ENCODE measurements at places on chromosomes 7 and 10. TPM values are rescaled to one million over a fixed set of nuclear protein-coding genes. Genes with fewer than 3 reads are reported as not detected.

Gene ASB10
- total RNA-seq = not detected

DNA sequence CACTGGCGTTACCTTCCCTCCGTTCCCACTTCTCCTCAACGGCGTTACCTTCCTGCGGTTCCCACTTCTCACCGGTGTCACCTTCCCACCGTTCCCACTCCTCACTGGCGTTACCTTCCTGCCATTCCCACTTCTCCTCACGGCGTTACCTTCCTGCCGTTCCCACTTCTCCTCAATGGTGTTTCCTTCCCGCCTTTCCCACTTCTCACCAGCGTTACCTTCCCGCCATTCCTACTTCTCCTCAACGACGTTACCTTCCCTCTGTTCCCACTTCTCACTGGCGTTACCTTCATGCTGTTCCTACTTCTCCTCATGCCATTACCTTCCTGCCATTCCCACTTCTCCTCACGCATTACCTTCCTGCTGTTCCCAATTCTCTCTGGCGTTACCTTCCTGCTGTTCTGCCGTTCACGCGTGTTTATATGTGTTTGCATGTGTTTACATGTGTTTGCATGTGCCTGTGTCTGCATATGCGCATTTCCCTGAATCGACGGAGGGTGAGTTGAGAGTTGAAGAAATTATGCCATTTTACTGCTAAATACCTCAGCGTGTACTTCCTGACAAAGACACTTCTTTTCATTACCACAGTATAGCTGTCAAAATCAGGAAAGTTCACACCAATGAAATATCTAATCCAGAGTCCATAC, 23.2 kb upstream of the CFAP46 start:
- H3K36me3 ChIP-seq = no peaks in the 10 kb centered on the region
- H3K4me3 ChIP-seq = no peak overlapping the region
- H3K4me1 ChIP-seq = no peaks in the 10 kb centered on the region
- no peak overlapping the region for H3K27ac ChIP-seq
- DNase-seq = no peak

Gene SRGN
- total RNA-seq = 2.3 TPM

DNA sequence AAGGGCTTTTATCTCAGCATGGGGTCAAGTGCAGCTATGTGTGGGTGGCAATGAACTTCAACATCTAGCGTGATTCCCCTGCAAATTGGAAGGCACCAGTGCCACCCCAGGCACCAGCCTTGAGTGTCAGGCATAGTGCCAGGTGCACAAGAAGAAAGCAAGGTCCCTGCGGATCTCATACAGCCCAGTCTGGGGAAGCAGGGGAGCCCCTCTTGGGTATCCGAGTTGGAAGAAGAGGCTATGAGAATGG, 269.0 kb downstream of the RPS24 start:
- no peak for DNase-seq
- peak overlapping the region; percentile 90 for H3K4me3 ChIP-seq
- no peaks in the 10 kb centered on the region for H3K4me1 ChIP-seq
- no peaks in the 10 kb centered on the region for H3K36me3 ChIP-seq

GRCh38 chr7:157408258-157409101, 71.7 kb downstream of the DNAJB6 start:
- H3K27ac ChIP-seq = no peak overlapping the region
- no peak for DNase-seq
- H3K27me3 ChIP-seq = no peaks in the 10 kb centered on the region
- H3K36me3 ChIP-seq = peaks cover 14% of the 10 kb centered on the region

Gene MSS51
- total RNA-seq = 2.4 TPM

DNA sequence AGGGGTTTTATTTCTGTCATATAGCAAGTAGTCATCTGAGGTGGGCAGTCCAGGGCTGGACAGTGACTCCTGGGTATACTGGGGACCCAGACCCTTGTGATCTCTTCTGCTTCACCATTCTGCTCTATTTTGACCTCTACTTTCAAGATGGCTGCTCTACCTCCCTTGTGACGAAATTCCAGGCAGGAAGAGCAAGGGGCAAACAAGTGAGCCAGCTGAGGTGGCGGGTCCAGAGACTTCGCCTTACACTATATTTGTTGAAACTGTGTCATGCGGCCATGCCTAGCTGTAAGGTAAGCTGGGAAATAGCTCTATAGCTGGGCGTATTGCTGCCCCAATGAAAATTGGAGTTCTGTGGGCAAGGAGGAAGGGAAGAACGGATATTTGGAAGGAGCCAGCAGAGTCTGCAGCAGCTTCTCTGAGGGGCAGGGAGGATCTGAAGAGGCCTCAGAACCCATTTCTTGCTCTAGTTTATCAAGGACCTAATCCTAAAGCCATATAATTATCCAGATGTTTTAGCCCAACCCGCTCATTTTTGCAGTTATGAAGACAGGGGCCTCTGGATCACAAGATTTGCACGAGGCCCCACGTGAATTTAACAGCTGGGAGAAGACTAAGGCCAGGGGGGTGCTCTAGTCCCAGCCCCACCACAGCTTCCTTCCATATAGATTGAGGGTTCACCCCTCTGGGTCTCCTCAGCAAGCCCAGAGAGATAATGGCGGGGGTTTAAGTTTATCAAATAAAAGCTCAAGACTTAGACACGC, 7.7 kb upstream of the CPA1 start:
- DNase-seq = no peak
- H3K4me3 ChIP-seq = no peak overlapping the region
- H3K27ac ChIP-seq = peak overlapping the region; percentile 99
- peaks cover 45% of the 10 kb centered on the region for H3K4me1 ChIP-seq
- H3K36me3 ChIP-seq = no peaks in the 10 kb centered on the region
- no peaks in the 10 kb centered on the region for H3K27me3 ChIP-seq

GRCh38 chr7:13988065-13988464, 1.4 kb downstream of the ETV1 start:
- H3K27ac ChIP-seq = no peak overlapping the region
- no peak overlapping the region for H3K4me3 ChIP-seq
- peak; percentile 19 for DNase-seq
- H3K27me3 ChIP-seq = no peaks in the 10 kb centered on the region

GRCh38 chr7:138727336-138728099, 26.4 kb upstream of the SVOPL start:
- H3K27me3 ChIP-seq = no peaks in the 10 kb centered on the region
- H3K4me1 ChIP-seq = no peaks in the 10 kb centered on the region
- no peaks in the 10 kb centered on the region for H3K36me3 ChIP-seq
- no peak for DNase-seq

- H3K4me1 ChIP-seq = peaks cover 8% of the 10 kb centered on the region
- H3K27me3 ChIP-seq = no peaks in the 10 kb centered on the region
- H3K36me3 ChIP-seq = no peaks in the 10 kb centered on the region
Observed at GRCh38 chr10:29039677-29040189, 249.1 kb upstream of the LYZL1 start.
